ENCODE measurements at places on chromosomes 16 and 17.

DNA sequence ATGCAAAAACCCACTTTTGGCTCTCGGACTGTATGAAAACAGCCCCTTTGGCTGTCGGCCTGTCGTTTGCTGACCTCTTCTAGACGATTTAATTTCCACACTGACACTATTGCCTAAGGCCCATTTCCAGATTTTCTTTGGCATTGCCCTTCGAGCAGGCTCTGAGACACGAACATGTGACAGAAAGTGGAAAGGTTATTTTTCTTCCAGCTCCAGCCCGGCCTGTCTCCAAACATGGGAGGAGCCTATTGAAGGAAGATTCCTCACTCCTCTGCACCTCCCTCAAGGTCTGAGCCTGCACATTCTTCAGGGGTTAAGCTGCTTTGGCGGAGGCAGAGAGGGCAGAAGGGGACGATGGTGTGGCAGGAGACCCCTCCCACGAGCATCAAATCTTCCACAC, 85.9 kb upstream of the FOXF1 start:
- DNase-seq, result no peak

DNA sequence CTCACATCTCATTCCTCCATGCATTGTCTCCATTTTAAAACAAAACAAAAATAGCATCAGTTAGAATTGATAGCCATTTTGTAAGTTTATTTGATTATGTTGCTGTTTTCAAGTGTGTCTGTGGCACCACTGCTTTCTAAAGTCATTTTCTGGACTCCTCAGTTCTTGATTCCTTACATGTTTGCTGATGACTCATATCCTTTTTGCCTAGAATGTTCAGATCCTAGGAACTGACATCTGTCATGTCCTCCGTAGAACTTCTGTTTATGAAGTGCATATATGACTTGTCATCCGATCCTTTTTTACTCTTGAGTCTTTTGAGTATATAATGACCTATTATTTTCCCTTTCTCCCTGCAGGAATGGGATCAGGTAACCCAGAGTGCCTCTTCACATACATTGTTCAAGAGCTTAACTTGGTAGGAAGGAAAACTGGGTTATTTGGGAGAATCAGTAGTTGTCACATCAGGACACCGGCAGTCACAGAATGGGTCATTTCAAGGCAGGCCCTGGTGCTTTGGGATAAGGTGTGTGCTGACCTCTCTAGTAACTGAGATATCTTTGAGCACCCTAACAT, 69.2 kb downstream of the MAP2K4 start:
- no peak for DNase-seq

DNA sequence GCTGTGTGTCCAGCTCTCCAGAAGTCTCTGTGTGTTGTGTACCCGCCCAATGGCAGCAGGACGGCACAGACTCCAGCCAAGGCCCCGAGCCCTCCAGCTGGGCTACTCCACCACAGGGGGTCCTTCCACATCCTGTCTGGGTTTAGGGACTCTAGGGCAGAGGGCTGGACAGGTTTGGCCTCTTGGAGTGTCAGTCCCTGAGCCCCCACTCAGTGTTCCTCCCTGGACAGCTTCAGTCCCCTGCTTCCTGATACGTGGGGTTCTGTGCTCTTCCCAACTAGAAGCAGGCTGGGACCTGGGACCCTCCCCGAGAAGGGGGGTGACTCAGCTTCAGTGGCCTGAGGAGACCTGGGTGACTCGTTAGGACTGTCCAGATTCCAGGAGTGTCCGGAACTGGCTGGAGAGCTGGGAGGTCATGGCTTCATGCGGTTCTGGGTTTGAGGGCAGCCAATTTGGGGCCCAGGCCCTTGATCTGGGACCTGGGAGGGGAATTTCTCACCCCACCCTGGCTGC, 4.2 kb downstream of the CDK3 start:
- no peak for DNase-seq

DNA sequence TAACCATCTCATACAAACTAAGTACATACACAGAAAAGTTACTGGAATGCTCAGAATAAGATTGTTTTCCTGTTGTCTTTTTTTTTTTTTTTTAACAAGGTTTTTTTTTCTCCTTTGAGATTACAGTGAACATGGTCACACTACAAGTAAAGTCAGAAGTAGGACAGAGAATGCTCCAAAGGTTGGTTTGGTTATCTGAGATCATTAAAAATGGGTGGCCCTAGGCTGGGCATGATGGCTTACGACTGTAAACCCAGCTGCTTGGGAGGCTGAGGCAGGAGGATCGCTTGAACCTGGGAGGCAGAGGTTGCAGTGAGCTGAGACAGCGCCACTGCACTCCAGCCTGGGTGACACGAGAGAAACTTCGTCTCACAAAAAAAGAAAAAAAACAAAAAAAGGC, 6.9 kb upstream of the ST6GALNAC1 start:
- DNase-seq, result no peak

DNA sequence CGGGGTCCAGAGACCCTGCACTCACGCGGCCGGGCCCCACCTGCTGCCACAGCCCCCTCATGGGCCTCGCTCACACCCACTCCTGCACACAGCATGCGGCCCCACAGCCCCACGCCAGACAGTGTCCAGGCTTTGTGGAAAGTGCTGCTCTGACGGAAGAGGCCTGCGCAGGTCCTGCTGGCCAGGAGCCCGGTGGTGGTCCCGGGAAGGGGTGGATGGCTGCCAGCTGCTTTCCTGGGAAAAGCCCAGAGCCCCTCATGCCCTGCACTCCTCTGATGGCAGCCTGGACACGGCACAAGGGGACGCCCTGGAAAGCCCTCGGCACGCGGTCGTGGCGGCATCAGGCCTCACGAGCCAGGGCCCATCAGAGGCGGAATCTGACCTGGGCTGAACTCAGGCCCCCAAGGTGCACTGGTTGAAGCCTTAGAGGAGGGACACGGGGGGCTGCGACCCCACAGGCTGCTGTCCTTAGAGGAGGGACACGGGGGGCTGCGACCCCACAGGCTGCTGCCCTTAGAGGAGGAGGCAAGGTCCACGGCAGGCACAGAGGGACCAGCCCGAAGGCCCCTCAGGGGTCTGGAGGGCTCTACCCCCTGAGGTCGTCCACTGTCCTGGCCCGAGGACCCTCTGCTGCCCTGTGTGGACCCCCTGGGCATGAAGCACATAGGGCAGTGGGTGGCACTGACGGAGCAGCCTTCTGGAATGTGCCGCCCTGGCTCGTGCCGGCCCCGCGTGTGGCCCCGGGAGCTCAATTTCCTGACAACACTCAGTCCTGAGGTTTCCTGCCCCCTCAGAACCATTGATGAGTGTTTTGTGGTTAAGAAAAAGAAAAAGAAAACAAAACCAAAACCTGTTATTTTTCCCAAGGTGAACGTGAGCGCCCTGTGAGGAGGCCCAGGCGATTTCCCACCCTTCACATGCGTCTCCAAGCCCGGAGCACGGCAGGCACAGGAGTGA, 22.1 kb downstream of the SOX8 start:
- no peak for DNase-seq

- DNase-seq, result no peak
These were observed 155.2 kb upstream of the EEF2KMT start for GRCh38 chr16:5252791-5253190.

DNA sequence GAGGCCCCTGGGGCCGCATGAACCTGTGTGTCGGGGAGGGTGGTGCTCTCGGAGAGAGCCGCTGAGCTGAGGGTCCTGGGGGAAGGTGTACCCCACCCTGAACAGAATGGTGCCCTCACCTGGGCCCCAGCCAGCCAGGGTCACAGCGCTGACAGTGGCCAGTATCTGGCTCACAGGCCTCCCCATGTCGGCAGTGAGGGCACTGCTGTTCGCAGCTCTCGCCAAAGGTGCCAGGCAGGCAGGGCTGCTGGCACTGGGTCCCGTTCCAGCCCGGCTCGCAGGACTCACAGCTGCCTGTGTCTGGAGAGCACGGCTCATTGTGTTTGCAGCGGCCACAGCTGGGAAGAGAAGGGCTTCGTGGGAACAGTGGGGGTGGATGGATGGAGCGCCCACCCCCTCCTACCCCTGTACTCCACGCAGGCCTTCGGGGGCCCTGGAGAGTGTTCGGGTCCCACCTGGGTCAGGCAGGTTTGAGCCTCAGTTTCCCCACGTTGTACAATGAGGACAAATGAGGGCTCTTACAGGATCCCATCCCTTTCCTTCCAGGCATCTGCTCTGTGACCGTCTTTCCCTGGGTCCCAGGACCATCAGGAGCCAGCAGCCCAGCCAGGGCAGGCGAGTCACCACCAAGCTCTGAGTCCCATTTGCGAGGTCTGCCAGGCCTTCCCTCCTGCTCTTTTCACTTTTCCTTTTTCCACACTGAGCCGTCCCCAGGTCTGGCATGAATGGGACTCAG, 5.0 kb downstream of the SCARF1 start:
- DNase-seq, result no peak

DNA sequence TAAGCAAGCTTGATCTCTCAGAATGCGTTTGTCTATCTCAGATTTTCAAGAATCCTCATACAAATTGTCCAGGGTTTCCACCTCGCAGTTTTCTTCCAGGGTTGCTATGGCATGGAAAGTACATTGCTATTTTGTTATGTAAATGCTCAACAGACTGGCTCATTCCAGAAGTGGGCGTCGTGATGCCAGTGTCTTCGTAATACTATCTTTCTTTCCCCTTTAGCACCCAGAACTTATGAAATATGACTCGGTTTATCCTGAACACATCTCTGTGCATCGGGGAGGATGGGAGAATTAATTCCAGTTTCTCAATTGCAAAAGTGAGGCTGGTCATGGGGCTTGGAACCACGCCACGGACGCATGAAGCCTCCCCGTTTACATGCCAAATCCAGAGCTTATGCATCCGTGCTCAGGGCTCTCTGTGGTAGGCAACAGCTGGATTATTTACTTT, 405.0 kb downstream of the WWOX start:
- DNase-seq, result no peak

DNA sequence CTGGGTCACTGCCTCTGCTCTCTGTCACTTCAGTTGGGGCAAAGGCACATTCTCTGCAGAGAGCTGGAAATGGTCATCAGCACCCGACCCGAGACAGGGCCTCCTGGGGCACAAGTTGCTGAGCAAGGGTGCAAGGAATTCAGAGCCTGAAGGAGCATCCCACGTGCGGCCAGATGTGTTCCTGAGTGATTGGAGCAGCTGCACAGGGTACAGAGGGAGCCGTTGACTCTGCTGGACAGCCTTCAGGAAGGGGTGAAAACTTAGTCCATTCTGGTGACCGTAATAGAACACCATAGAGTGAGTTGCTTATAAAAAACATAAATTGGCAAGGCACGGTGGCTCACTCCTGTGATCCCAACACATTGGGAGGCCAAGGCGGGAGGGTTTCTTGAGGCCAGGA, 106.8 kb downstream of the CCDC182 start:
- no peak for DNase-seq

GRCh38 chr16:23508589-23509440, 1.5 kb downstream of the GGA2 start:
- no peak for DNase-seq

GRCh38 chr17:80377798-80378197, 37.2 kb upstream of the ENDOV start:
- no peak for DNase-seq

- DNase-seq, result no peak
These were observed 29.3 kb upstream of the TNFRSF13B start for GRCh38 chr17:17001076-17001777.

- DNase-seq, result no peak
These were observed 1.9 kb upstream of the NAT9 start for GRCh38 chr17:74777901-74778515.

DNA sequence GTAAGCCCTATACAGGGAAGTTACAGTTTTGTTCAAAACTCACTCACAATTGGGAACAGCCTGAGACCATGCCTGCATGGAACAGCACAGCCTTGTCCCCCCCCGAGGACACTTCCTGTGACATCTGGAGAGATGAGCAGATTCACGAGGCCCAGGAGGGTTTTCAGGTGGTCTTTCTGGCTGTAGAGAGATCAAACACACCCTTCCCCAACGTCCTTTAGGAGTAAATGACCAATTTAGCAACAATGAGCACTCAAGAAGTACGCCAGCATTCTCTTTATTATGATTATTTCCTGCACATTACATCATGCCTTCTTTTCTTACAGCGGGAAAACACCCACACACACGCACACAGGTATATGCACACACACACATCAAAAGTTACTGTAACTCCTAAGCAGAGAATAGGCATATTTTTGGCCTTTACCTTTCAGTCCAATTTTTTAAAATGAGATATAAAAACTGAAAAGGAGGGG, 39.0 kb downstream of the ADCY9 start:
- no peak for DNase-seq

- no peak for DNase-seq
These were observed 6.2 kb downstream of the SP2 start for GRCh38 chr17:47902039-47902744.

DNA sequence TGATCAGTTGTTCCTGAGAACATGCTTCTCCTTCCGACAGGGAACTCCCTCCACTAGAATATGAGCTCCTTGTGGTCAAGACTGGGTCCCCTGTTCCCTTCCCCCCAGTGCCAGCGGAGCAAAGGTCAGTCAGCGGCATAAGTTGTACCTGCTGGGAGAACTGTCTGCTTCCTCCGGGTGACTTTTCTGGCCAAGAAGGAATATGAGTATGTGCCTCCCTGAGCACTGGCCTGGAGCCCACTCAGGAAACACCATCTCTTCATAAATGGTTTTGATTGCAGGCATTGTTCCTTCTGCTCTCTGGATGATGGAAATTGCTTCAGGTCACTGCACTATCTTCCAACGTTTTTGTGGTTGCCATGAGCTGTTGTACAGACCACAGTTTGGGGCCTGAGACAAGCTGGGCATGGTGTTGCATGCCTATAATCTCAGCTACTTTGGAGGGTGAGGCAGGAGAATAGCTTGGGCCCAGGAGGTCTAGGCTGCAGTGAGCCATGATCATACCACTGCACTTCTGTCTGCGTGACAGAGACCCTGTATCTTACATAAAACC, 2.9 kb upstream of the P4HB start:
- DNase-seq, result no peak

GRCh38 chr16:12661656-12662172, 142.0 kb downstream of the CPPED1 start:
- no peak for DNase-seq

- DNase-seq, result peak; percentile 8
These were observed 118.5 kb downstream of the C16orf78 start for GRCh38 chr16:49491771-49492761.

- no peak for DNase-seq
These were observed 19.3 kb downstream of the CYB5D2 start for GRCh38 chr17:4162321-4162720.

DNA sequence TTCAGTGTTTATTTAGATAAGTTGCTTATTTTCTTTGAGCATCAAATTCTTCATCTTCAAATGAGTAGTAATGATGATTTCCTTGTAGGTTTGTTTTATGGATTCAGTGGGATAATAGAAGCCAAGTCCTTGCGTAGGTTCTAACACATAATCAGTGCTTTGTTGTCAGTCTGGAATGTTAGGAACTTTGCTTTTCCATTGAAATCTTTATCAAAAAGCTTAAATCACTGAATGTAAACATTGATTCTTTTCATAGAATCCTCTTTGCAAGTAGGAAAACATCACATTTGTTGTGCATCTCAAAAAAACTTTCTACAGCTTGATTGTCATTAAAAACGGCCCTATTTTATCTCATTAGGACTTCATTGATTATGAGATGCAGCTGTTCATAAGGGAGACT, 490.3 kb upstream of the GOT2 start:
- no peak for DNase-seq

- DNase-seq, result no peak
These were observed 138.0 kb upstream of the HS3ST2 start for GRCh38 chr16:22675745-22676540.

All from nucleus accumbens (tissue), 56 donors.